ENCODE measurements at places on chromosomes 13 and 19.

DNA sequence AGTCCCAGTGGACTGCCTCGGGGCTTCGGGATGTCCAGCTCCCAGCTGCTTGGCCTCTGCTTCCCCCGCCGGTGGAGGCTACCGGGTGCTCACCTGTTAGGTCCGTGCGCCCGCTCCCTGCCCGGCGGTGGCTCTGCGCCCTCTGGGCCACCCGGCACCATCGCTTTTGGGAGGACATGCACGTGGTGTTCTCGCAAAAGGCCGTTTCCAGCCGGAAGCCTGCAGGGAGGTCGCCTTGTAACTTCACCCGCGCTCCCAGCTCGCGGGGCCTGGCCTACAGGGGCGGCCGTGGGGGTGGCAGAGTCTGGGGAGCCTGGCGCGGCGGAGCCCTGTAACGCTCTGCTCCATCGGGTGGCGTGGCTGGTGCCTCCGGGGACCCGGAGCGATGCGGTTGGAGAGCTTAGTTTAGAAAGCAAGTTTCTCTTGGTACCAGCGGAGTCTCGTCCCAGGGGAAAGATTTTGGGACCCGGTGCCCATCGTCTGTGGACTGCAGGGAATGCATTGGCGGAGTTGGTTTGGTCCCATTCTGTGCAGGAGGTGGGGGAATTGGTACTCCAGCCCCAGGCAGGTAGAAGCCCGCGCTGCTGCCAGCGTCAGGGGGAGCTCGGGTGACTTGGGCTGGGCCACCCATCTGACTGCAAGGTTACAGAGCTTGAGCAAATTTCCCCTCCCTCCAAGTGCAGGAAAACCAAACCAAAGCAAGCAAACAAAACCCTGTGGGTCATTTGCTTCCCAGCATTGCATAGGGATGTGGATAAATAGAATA, 673 bp downstream of the SPATA13 start:
- no peak for DNase-seq

DNA sequence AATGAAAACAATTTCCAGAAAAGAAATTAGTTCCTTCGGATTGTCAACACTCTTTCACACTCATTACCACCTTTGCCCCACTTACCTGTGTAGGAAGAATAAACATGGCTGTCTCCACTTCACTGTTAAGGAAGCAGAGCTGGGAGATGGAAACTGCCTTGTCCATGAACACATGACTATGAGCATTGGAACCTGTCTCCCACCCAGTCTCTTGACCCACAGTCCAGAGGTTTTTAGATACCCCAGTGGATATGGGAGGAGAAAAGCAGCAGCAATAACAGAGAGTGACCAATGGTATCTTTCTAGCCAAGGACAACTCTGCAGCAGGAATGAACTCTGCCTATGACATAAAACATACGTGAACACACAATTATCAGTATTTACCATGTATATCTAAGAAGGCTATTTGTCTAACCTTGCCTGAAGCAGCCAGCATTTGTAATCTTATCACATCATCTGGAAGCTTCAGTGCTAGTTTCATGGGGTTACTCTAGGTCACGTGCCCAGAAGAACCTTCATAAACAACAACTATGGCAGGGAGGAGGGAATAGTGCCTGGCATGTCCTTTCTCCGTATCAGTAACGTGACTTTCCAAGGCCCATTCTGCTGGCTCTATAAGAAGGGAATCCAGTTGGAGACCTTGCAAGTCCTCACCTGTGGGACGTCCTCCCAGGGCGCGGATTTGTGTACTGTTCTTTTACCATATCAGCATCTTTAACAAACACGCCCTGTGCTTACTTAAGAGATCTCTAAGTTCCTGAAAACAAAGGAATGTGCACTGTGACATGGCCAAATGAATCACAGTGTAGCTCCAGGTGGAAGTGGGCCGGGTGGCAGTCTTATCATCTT, 221.8 kb upstream of the UBL3 start:
- no peak for DNase-seq

GRCh38 chr19:49968279-49968922, 7.4 kb upstream of the SIGLEC11 start:
- no peak for DNase-seq

DNA sequence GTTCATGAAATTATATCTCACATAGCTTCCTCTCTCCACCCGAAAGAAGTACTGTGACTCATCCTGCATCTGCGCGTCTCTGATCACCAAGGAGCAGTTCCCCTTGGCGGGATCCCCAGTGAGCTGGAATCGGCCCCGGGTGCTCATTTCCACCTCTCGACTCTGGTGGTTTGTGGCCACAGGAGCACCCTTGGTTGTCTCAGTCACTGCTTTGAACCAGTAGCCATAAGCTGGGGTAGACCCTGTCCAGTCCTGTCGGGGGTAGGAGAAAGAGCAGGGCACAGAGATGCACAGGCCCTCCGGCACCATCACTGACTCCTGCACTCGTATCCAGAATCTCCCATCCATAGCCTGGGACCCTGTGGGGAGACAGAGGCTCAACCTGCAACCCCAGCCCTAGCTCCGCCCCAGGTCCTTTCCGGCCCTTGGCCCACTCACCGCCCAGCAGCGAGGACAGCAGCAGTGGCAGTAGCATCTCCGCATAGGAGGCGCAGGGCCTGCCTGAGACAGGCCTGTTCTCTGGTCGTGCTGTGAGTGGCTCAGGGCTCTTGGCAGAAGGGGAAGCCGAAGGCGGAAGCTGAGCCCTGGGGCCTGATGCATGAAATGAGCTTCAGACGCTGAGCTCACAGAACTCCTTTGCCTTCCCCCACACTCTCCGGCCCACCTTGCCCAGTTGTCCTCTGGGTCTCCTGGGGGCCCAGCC, at the start of gene SIGLEC10:
Gene SIGLEC10, minus strand, starts transcription at position 536 of the 703 bp plus-strand sequence. Its CDS starts 61 bp downstream, at position 475.
- DNase-seq = no peak

GRCh38 chr19:35206379-35206778, 22.2 kb downstream of the FAM187B start:
- DNase-seq = no peak

GRCh38 chr19:13083627-13084026, 19.0 kb downstream of the LYL1 start:
- no peak for DNase-seq

DNA sequence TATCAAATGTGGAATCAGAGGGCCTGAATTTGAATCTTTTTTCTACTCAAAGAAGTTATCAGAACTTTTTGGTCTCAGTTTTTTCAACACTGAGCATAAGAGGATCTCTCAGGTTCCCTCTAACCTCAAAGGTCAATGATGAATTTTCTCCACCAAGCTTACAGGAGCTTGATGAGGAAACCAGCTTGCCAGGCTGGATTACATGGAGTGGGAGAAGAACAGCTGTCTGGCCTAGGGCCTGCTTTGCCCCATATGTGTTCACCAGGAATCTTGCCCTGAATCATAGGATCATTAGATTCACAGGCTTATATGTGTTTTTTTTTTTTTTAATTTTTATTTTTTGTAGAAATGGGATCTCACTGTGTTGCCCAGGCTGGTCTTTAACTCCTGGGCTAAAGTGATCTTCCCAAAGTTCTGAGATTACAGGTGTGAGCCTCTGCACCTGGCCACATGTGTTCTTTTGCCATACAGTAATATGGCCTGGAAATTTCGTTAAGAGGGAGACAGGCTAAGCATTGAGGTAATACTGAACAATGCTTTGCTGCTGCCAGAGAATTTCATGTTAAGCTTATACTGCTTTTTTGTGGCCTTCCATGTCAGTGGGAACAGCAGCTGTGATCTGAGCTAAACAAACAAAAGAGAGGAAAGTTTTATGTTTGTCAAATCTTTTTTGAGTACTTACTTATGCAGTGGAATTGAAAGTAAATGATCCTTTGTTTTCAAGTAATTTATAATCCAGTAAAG, 110.6 kb downstream of the DNAJC3 start:
- no peak for DNase-seq

DNA sequence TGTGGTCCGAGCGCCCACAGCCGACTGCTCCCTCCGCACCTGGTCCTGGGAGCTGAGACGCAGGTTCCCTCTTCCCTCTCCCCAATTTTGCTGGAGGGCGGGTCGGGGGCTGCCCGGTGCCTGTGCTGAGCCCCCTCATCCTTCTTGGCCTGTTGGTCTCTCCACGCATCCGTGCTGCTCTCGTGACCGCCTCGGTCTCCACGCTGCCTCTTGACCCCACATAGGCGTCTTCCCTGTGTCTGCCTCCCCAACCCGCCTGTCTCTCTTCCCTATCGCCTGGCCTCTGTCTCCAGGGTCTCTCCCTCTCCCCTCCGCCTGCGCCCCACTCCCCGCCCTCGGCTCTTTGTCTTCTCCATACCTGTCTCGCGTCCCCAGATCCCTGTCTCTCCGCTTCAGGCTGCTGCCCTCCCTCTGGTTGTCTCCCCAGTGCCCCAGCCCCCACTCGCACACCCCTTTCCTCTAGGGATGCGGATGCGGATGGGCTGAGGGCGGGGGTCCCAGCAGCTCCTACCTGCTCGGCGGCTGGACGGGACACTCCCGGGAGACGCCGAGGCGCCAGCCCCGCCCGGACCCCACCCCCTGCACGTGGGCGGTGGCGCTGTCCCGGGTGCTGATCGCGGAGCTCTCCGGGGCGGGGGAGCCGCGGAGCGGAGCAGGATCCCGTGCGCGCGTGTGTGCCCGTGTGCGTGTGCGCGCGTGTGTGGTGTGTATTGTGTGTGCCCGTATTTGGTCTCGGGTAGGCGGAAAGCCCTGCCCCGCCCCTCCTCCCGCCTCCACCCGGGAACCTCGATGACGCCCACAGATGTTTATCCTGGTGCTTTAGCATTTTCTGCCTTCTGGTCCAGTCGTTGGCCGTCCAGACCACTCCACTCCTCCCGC, at the start of gene SYT5:
Gene SYT5, minus strand, starts transcription at position 684 of the 879 bp plus-strand sequence. CDS start 1,248 bp downstream, outside the sequence.
- peak; percentile 74 for DNase-seq

DNA sequence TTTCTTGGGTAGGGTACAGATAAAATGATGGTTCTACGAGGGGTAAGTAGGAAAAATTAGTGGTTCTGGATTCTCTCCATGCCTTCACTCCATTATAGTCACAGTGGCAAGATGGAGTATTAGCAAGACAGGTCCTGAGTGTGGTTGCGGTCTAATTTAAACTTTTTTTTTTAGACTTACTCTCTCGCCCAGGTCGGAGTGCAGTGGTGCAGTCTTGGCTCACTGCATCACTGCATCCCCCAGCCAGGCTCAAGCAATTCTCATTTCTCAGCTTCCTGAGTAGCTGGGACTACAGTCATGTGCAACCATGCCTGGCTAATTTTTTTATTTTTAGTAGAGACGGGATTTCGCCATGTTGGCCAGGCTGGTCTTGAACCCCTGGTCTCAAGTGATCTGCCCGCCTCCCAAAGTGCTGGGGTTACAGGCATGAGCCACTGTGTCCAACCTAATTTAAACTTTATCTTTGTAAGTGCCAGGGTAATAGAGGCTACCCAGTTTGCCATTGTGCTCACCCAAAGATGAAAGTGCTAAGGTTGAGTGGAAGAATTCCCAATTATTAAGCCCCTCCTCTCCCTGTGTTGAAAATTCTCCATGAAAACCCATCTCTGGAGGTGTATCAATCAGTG, 135.6 kb downstream of the TM9SF2 start:
- DNase-seq = no peak

- DNase-seq = peak; percentile 67
Measured at GRCh38 chr13:94433055-94433961, 46.2 kb downstream of the DCT start.

All from HEK293T (cell line).